Stimulated activated CD8-positive, alpha-beta memory T cell treated with anti-CD3 and anti-CD28 coated beads, Interleukin-4, amount 100 ng/mL, for 1 hour (primary cell): ENCODE measurements at places on chromosomes 11 and 22.

DNA sequence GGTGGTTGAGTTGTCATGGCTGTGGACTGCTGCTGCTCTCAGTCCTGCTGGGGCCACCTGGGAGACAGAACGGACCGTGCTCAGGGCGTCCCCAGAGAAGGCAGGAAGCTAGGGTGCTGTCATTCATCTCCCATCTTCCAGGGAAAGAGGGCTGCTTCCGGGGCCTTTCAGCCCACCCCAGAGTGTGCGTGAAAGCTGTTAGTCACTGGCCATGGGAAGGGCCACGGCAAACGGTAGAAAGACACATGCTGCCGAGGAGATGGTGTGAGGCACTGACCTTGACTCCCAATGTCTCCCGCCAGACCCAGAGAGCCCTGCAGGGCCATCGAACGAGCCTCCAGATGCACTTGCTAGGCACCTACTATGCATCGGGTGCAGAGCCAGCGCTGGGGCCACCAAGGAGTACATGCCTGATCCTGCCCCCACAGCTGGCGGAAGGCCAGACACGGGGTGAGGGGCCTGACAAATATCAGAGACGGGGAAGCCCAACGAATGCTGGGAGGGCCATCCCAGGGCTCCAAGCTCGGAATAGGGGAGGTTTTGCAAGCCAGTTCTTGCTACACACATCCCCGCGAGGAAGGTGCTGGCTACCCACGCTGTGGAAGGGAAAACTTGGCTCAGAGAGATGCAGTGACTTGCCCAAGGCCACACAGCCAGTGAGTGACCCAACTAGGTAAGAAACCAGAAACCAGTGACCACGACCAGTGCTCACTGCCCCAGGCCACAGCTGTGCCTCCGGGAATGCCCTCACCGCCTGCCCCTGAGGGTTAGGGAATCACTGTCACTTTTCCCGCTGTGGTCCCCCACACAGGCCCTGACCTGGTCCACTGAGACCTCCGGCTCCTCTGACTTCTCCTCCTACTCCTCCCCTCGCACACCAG lies 10.1 kb downstream of the RAC2 start:
- no peak for DNase-seq

DNA sequence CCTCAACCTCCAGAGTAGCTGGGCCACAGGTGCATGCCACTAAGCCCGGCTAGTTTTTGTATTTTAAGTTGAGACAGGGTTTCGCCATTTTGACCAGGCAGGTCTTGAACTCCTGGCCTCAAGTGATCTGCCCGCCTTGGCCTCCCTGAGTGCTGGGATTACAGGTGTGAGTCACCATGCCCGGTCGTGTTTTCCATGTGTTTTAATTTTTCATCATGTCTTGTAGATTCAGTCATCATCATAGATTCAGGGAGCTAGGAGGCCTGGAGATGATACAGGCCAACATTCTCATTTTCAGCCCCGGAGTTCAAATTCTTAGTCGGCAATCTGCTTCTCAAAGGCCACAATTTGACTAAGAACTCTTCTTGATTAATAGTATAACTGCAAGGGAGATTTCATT lies 73.5 kb upstream of the GRAMD1B start:
- no peak for DNase-seq

GRCh38 chr22:48096851-48097665 lies 1334.6 kb downstream of the TBC1D22A start:
- DNase-seq: no peak

GRCh38 chr11:78230161-78230877 lies 41.6 kb downstream of the USP35 start:
- DNase-seq: no peak

GRCh38 chr11:126072801-126073594 lies 10.3 kb upstream of the CDON start:
- no peak for DNase-seq

DNA sequence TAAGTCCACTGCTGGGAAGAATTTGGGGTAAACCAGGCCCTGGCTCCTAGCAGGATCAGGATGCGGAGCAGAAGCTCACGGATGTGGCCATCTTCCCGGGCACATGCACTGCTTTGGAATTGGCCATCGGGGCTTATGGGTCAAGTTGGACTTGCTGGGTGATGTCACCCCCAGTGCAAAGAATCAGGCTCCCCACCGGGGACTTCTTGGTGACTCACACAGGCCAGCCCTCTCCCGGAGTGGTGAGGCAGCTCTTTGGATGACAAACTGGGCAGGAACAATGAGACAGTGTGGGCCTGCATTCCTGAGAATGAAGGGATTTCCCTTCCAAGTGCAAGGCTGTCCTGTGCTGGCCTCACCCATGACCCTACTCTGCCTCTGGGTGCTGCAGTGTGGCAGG lies 128.8 kb upstream of the ANO1 start:
- DNase-seq: no peak

- no peak for DNase-seq
Observed at GRCh38 chr11:14645015-14645912, 1.7 kb downstream of the PDE3B start.
